Ovary (tissue), 10 donors: ENCODE measurements at places on chromosomes 3 and 15.
A peak's percentile ranks its signal among the peaks of the same experiment; 100 is the strongest.

DNA sequence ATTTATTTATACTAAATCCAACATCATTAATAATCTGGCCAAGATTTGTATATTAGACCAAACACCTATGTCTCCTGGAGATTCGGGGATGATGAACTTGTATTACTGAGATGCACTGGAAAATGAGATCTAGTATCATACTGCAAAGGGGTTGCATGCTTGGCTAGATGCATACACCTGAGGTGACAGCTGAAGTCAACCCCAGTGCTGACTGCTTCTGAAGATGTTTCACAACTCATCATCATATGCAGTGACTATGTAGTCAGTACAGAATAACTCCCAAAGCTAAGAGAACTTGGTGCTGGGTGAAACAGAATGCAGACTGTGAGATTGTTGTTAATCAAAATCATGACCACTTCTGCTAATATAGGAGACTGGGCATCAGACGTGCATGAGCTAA is 1114.2 kb downstream of the NSUN3 start:
- DNase-seq, result no peak

- no peak for DNase-seq
These were observed 50.3 kb downstream of the MTHFS start for GRCh38 chr15:79846539-79846938.

- DNase-seq, result peak; percentile 65
These were observed 49.4 kb upstream of the MAGEF1 start for GRCh38 chr3:184761075-184761841.

GRCh38 chr3:66583424-66584040 is 82.7 kb upstream of the LRIG1 start:
- DNase-seq, result no peak

GRCh38 chr3:175885231-175885766 is 1026.2 kb downstream of the NAALADL2 start:
- no peak for DNase-seq

DNA sequence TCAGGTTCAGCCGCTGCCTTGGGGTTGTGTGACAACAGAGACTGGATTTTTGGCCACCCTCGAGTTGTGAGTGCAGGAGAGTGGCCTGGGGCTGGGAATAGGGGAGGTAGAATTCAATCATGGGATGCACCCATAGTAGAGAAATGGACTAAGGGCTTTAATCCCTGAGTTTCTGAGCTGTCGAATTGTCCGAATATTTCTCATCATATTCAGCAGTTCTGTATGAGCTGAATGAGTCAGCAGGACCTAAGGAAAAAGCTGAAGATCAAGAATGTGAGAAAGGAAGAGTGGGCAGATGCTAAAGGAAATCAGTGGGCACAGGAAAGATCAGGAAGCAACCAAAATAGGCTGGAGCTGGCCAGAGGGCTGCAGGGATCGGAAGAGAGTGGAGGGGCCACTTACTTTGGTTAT is 44.4 kb upstream of the SACM1L start:
- DNase-seq, result no peak

DNA sequence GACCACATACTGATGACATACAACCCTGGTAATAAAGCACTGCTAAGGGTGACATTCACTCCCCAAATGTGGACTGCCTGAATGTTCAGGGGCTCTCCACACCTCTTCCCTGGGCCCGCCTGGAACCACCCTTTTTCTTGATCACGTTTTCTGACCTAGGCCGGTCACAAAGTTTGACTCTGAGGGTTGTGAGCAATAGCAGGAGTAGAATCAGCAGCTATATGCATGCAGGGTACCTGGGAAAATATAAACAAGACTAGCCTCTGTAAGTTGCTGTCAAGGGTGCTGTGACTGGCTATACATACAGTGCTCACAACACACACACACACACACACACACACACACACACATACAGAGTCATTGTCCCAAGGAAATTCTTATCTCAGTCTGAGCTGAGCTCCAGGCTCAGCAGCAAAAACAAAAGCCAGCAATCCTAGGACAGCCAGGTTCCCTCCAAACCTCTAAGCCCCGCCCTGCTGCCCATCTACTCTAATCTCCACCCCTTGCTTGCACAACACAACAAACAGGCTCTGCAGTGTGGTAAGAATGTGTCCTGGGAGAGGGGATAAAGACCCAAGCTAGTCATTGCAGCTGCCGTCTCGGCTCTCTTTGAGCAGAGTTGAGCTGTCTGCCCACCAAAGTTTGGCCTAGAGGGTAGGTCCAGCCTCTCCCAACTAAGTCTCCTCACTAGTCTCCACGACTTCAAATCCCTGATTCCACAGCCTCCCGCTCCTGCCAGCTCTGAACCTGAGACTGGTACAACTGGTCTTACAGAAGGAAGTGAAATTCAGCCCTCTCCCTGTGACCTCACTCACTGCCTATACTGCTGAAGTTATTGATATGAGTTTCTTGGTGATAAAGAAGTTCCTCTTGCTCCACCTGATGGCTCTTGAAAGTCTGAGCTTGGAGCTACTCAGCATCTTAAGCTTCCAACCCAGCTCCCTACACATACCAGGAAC is 2.2 kb downstream of the BMF start:
- DNase-seq, result peak; percentile 82

DNA sequence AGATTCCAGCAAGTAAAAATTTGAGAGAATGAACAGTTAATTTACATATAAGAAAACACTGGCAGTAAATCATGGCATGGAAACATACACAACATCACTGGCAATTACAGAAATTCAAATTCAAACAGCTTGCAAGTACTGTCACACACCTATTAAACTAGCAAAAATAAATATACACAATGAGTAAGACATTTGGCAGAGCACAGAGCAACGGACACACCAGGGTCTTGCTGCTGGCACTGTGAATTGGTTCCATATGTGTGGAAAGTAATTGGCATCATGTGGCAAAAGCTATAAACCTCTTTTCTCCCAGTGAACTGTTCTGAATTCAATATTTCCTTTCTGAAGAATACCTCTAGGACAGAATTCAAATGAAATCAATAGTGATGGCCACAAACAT is 78.3 kb downstream of the LRRK1 start:
- no peak for DNase-seq

DNA sequence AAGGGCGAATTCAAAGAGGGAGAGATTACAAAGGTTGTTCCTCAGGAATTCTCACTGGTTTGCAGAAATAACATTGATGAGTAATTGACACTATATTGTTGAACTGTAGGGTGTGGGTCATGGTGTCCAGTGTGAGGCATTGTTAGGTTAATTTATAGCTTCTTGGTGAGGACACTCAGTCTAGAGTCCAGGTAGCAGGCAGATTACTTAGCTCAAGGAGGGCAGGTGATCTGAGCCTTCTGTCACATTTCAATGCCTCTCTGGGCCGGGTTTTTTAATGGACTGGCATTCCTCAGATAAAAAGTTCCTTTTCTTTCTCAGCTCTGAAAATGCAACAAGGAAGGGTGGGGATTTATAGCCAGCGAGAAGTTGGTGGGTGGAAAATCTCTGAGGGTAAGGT is 194.2 kb upstream of the PROK2 start:
- no peak for DNase-seq

DNA sequence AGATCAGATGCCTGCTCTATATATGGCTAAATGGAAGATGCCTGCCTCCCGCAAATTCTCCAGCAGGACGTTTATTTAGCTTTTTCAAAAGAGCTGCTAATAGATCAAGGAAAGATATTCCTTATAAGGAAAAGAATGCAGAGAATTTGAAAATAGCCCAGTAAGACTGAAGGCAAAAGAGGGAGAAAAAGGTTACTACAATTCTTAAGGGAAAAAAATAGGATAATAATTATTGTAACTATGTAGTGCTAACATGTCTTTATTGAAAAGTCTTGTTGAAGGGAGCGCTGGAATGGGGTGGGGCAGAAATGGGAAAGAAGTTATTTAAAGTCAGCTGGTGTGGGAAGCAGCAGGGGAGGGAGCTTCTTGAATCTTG is 2.9 kb downstream of the TPM1 start:
- no peak for DNase-seq

GRCh38 chr3:141129049-141129448 is 77.9 kb downstream of the SPSB4 start:
- DNase-seq, result no peak

DNA sequence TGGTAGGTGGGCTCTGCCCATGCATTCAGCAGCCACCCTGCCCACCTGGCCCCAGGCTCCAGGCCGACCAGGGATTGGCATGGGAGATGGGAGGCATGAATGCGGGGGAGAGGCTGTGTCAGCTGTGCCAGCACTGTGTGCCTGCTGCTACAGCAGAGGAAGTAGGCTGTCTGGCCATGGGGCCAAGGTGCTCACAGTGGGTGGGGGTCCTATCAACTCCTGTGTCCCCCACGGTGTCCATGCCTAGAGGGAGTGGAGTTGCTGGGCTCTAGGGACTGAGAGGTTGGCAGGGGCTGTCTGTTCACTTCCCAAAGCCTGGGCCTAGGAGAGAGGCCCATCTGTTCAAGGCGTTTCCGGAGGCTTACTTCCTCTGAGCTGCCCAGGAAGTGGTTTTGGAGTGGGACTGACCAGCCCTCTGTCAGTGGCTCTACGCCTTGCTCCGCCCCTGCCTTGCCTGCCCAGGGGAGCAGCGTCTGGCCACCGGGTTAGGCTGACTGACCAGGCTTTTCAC is 5.8 kb downstream of the PRKCD start:
- peak; percentile 37 for DNase-seq

DNA sequence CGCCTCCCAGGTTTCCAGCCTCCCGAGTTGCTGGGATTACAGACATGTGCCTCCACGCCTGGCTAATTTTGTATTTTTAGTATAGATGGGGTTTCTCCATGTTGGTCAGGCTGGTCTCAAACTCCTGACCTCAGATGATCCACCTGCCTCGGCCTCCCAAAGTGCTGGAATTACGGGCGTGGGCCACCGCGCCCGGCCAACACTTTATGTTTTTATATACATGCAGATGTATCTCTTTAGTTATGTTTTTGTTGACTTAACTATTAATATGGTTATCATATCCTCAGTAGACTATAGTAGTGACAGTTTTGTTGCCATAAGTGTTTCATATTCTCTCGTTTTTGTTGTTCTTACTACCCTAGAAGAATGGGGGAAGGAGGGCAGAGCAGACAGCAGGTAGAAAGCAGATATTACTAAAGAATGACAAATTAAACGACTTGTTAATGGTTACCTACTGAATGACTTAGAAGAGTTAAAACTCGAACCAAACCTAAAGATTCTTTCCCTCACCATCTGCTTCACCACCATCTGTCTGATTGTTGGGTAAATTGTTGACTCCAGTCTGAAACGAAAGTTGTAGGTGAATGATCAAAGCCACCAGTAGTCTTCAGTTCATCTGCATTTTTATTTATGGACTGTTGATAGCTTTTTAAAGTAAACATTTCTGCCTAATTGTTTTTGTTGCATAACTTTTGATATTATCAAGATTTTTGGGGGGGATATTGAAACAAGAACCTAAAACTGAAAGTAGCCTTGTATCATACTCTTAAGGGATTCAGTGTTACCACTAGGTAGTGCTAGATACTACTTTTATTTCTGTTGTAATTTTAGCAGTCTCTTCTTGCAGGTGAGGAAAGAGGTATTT is 89.3 kb downstream of the RASA2 start:
- no peak for DNase-seq

DNA sequence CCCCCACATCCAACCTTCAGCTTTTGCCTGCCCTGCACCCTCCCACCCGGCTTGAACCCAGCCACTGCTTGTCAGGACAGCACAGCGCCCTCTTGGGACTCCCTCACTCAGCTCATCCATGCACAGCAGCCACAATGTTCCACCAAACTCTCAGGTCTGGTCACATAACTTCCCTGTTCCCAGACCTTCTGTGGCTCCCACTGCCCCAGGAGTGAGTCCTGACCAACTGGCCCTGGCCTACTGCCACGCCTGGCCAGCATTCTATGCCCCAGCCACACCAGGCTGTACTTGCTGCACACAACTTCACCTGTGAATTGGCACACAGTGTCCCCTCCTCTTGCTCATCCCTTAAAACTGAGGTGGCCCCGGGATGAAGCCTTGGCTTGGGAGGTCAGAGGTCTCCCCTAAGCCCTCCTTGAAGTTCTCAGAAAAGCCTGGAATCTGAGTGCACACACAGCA is 21.0 kb downstream of the PLXNB1 start:
- DNase-seq, result no peak

GRCh38 chr3:194269610-194270145 is 81.5 kb downstream of the CPN2 start:
- peak; percentile 95 for DNase-seq

GRCh38 chr3:50160561-50160983 is 5.4 kb downstream of the SEMA3F start:
- DNase-seq, result no peak

GRCh38 chr15:60648928-60649679 is 170.2 kb upstream of the ICE2 start:
- DNase-seq, result no peak

- no peak for DNase-seq
These were observed 21.9 kb upstream of the ATP8B4 start for GRCh38 chr15:50140983-50141382.

DNA sequence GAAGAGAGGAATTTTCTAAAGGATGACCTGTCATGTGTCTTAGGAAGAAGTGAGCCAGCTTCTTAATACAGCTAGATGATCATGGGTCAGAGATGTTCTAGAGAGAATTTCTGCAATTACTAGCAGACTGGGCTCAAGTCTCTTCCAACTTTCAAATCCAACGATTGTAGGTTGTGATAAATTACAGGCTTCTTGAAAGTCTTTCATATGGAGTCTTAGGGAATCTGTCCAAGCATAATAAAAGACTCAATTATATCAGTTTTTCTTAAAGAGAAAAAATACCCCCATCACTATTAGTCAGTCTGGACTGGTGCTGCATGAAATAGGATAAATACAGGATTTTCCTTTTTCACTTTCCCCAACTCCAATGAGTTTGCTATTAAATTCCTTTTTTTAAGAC is 59.1 kb downstream of the DRD3 start:
- DNase-seq, result no peak

DNA sequence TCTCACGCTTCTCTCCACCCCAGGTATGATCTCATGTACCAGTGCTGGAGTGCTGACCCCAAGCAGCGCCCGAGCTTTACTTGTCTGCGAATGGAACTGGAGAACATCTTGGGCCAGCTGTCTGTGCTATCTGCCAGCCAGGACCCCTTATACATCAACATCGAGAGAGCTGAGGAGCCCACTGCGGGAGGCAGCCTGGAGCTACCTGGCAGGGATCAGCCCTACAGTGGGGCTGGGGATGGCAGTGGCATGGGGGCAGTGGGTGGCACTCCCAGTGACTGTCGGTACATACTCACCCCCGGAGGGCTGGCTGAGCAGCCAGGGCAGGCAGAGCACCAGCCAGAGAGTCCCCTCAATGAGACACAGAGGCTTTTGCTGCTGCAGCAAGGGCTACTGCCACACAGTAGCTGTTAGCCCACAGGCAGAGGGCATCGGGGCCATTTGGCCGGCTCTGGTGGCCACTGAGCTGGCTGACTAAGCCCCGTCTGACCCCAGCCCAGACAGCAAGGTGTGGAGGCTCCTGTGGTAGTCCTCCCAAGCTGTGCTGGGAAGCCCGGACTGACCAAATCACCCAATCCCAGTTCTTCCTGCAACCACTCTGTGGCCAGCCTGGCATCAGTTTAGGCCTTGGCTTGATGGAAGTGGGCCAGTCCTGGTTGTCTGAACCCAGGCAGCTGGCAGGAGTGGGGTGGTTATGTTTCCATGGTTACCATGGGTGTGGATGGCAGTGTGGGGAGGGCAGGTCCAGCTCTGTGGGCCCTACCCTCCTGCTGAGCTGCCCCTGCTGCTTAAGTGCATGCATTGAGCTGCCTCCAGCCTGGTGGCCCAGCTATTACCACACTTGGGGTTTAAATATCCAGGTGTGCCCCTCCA is 19.1 kb downstream of the TYRO3 start:
- DNase-seq, result no peak

- no peak for DNase-seq
These were observed 48.7 kb upstream of the MDFIC2 start for GRCh38 chr3:70360979-70361760.
